NCI-H446 (cell line): ENCODE measurements at places on chromosomes 1 and 21.

- DNase-seq, result peak; percentile 87
Measured at GRCh38 chr1:156129687-156130577, 15.4 kb downstream of the LMNA start.

GRCh38 chr1:11307852-11308251 is 34.9 kb downstream of the UBIAD1 start:
- DNase-seq, result no peak

GRCh38 chr1:236142253-236143103 is at the start of gene GPR137B:
Gene GPR137B, plus strand, starts transcription at chr1:236142539. Its CDS starts 84 bp downstream, at chr1:236142623.
- DNase-seq, result no peak

GRCh38 chr1:185860311-185860710 is 126.1 kb downstream of the HMCN1 start:
- DNase-seq, result no peak

DNA sequence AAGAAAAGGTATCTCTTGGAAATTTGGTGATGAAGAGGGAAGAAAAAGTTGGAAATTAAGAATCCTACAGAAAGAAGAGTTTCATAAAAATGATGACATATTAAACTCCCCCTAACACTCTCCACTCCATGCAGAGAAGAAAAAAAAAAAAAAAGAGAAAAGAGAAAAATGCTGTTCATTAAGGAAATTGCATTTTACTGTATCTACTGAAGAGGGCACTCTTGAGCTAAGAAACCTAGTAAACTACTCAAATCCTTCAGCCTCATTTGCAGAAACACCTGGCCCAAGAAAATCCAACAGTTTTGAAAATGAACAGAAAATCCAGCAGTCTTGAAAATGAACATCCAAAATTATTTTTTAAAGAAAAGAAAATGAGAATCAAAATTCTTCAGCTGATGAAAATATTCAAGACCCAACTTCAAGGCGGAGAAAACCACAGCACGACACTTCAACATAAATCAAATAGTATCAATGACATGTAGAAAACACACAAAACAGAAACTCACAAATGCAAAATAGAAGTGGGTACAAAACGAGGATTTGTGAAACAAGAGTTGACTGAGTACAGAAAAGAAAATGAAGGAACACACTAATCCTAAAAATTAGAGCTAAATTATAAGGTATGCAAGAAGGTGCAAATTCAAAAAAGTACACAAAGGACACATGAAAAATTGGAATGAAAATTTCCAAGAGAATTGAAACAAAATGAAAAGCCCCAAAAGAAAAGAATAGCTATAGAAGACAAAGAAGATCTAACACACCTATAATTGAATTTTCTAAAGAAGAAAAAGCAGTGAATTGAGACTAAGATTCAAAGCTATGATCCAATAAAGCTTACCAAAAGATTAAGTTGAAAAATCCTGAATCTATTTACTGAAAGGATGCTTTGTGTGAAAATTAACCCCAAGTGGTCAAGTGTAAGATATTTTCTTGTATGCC is 73.2 kb upstream of the DNAJC6 start:
- DNase-seq, result peak; percentile 43

- DNase-seq, result no peak
Measured at GRCh38 chr1:107594536-107594935, 370.4 kb downstream of the VAV3 start.

DNA sequence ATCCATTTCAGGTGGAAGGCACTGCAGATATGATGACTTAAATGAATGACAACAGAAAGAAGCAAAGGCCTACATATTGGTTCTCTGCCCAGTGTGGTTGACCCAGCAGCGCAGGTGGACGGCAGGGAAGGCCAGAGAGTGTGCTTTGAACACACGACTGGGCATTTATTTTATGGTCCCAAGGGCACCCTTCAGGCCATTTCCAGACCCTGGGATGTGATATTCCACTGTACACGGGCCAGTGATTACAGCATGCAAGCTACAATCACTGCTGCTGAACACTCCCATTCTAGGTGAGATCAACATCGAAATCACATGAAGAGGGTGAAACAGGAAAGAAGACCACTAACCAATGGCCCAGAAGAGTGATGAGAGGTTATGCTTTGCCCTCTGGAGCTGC is 33.8 kb downstream of the PCNX2 start:
- DNase-seq, result no peak

DNA sequence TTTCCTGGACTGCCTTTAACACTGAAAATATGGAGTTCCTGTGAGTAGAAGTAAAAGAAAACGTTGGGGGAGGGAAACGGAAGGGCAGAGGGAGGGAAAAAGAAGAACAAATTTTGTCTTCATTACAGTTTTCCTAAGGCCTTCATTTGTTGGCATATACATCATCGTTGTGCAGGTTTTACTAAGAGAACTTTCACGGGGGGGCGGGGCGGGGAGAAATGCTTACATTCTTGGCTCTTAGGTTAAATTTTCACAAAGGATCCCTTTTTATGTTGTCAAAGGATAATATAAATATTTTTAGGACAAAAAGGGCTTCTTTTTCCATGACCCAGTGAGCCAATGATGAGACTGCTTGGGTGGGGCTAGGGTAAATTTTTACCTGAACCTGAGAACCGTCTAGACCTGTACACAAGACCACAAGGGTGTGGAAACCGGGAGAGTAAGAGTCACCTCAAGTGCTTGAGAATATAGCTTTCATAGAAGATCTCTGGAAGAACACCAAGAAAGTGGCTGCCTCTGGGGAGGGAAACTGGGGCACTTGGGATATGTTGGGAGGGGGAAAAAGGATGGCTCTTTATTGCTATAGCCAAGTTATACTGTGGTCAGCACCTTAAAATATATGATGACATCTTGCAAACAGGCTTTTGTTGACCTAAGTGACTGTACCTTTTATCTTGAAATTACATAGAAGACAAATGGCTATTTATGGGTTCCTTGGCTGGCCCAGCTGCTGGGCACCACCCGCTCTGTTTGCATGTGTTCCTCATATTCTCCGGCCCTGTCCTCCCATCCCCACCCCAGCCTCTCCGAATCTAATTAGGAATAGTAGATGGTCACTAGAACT is 2.0 kb upstream of the UTP25 start:
- no peak for DNase-seq

DNA sequence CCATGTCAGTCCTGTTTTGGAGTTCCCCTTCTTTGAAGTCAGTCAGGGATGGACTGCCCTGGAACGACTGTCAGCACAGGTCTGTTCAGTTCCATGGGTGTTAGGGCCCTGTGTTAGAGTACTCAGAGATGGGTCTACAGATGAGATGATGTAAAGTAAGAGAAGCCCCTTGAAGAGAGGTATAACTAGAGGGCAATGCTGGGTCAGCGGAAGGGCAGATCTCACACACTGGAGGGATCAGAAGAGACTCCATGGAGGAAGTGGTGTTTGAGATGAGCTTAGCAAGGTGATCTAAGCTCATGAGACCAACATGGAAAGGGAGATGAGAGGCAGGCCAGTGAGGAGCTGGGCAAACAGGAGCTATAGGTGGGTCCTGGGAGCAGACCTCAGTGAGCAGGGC is 7.6 kb downstream of the PPFIA4 start:
- DNase-seq, result no peak

DNA sequence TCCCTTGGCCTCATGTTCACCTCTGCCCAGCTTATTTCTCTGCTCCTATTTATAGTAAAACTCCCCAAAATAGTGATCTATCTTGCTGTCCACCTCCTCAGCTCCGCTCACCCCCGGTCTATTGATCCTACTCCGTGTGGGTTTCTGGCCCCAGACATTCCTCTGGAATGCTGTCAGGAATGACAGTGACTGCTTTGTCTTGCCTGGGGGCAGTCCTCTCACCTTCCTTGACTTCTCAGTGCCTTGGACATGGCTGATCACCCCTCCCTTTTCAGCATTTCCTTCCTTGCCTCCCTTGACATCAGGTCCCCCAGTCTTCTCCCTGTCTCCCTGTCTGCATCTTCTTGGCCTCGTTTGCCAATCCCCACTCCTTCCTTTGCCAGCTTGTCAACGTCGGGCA is 108.1 kb upstream of the BACE2 start:
- DNase-seq, result no peak

DNA sequence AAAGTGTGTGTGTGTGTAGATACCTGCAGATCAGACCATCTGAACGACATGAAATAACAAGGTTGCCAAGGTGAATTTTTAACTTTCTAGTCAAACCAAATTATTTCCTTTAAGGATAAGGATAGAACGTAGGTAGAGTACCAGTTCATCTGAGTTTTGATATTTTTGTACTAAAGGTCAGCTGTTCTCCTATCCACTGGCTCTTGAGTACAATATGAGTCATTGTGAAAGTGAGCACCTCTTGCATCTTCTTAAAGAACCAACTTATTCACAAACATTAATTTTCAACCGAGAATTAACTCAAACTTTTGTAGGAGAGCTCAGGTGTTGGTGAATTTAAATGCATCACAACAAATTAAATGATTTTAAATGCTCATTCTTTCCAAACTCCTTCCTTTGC is 71.5 kb downstream of the IFI44 start:
- no peak for DNase-seq

GRCh38 chr1:159869173-159869572 is 6.7 kb upstream of the VSIG8 start:
- no peak for DNase-seq

GRCh38 chr1:180170546-180171151 is 16.0 kb downstream of the QSOX1 start:
- no peak for DNase-seq

DNA sequence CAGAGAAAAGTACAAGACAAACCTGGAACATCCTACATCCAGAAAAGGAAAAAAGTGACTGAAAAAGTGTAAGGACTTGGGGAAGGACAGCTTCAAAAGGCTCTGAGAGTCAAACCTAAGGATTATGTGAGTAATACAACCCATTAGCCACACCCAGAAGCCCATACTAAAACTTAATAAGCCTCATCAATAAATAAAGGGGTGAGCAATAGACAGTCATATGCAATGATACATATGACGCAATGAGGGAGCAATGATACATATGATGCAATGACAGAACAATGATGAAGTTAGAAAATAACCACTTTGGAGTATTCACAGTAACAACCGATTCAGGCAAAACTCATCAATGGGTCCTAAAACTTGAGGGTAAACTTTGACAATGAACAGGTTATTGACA is 50.1 kb downstream of the BRWD1 start:
- DNase-seq, result no peak

DNA sequence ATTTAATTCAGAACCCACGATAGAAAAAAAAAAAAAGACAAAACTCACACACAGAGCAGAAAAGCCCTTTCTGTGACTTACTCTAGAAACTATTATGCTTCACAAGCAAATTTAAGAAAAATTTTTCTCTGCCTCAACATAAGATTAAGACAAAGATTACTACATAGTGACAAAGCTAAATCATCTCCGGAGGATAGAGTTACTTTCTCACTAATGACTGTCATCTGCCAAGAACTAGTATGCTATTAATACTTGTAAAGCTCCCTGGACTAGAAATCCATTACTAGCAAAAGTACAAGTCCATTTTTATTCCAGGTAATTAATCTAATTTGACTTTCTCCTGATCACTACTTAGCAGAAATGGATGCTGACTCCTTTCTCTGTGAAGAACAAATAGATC is 25.9 kb downstream of the GREM2 start:
- DNase-seq, result no peak

- DNase-seq, result no peak
Measured at GRCh38 chr1:218348628-218349071, 3.5 kb downstream of the TGFB2 start.

DNA sequence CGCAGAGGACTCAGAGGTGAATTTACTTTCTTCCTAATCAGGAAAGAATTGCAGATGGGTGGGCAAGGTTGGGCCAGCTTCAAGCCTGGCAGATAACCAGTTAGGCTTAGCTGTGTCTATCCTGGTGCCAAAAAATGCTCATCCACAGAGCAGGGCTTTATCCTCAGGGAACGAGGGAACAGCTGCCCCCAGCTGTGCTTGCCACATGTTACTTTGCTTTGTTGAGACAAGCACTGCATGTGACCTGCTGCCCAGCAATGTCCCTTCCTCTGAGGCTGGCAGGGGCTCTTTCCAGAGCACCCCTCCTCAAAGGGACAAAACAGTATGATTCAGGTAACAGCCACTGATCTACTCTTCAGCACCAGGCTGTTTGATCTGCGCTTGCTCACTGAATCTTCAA is 505.1 kb upstream of the USP24 start:
- peak; percentile 94 for DNase-seq

GRCh38 chr21:15472108-15473040 is 257.4 kb upstream of the USP25 start:
- DNase-seq, result no peak

DNA sequence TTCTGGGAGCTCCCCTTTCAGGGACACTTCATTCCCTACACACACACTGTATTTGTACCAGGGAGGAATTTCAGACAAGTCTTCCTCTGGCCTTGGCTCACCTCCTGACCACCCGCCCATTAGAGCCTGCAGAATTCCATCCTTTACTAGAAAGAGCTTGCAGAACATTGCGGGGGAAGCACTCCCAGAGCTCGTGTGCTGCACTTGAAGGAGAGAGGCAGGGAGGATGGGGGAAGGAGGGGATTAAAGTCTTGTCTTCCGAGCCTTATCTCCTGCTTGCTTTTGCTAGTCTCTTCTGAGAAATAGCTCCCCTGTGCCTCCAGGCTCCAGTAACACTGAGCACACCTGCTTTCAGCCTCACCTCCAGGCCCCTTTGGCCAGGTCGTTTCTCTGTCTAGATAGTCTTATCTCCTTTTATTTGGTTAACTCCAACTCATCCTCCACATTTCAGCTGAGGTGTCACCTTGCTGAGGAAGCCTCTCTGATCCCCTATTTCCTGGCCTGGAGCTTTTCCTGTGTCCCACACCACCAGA is 62.0 kb downstream of the PCNX2 start:
- no peak for DNase-seq

DNA sequence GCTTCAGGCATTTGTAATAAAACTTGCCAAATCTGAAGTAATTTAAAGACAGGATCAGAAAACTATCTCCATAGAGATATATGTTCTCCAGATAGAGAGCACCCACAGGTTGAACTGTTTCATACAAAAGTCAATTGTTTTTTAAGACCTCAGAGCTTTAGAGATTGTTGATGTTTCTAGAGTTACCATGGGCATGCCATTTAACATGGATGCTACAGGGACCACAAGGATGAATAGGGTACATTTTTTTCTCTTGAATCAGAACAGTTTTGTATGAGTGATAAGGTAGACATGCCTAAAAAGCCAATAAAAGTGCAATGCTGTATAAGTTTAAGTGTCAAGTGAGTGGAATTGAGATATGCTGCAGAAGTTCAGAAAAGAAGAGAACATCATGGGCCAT is 511.0 kb upstream of the CAMK1G start:
- no peak for DNase-seq

- DNase-seq, result no peak
Measured at GRCh38 chr1:43427524-43427923, 26.2 kb downstream of the HYI start.

- no peak for DNase-seq
Measured at GRCh38 chr21:28333578-28334075, 659.0 kb downstream of the LTN1 start.

GRCh38 chr1:50968821-50969610 is 1.0 kb upstream of the CDKN2C start:
- peak; percentile 50 for DNase-seq

DNA sequence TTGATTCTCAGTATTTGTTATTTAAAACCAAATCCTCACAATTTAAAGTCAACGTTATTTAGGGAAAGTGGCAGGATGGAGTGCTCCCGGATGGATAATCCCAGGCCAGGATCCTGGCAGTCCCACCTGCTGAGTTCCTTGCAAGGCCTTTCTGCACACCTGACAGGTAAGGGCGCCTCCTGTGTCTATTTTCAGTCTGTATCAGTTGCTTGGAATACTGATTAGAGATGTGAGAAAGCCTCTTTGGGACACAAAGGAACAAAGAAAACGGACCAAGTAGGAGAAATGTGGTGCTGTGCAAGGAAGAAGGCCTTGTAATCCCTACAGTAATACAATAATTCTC is 12.2 kb downstream of the STYXL2 start:
- DNase-seq, result no peak
